ENCODE measurements at places on chromosomes 13 and 19.

DNA sequence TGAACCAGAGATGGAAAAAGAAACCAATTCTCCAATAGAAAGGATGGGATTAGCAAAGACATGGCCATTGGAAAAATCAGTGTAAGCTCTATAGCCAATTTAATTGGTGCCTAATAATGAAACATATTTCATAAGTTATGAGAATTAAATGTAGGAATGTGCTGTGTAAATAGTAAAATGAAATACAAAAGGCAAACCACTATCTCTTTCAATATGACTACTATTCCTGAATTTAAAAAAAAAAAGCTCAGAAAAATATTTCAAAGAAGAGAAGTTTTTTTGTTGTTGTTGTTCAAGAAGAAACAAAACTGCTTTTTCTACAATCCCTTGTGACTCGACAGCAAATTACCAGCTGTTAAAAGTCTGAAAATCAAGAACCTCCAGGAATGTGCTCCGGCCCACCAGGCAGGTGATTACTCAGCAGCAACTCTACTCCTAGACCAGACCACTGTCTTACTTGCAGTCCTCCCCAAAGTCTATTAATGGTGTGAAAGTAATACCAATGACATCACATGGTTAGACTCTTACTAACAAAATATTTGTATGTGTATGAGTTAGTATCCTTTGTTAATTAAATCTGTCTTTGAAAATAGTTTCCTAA is 362.4 kb downstream of the KCTD12 start:
- DNase-seq: no peak

GRCh38 chr13:78198419-78198818 is 279.8 kb upstream of the EDNRB start:
- no peak for DNase-seq

GRCh38 chr13:50543782-50544181 is 299.7 kb downstream of the DLEU7 start:
- no peak for DNase-seq

DNA sequence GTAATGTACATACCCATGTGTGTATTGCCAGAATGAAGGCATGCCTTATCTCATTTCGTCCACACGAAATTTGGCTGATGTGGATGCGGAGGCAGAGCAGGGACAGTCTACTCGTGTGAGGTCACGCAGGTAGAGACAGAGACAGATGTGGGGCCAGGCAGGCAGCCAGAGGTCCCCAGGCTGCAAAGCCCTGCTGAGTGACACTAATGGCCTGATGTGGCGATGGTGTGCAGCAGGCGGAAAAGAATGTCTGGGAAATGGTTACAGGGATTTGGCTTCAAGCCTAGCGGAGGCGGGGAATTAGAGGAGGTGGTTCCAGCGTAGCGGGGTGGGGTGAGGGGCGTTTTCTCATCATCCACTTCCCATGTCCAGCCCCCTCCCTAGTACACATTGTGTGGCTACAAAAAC is 4.2 kb upstream of the IZUMO2 start:
- DNase-seq: no peak

DNA sequence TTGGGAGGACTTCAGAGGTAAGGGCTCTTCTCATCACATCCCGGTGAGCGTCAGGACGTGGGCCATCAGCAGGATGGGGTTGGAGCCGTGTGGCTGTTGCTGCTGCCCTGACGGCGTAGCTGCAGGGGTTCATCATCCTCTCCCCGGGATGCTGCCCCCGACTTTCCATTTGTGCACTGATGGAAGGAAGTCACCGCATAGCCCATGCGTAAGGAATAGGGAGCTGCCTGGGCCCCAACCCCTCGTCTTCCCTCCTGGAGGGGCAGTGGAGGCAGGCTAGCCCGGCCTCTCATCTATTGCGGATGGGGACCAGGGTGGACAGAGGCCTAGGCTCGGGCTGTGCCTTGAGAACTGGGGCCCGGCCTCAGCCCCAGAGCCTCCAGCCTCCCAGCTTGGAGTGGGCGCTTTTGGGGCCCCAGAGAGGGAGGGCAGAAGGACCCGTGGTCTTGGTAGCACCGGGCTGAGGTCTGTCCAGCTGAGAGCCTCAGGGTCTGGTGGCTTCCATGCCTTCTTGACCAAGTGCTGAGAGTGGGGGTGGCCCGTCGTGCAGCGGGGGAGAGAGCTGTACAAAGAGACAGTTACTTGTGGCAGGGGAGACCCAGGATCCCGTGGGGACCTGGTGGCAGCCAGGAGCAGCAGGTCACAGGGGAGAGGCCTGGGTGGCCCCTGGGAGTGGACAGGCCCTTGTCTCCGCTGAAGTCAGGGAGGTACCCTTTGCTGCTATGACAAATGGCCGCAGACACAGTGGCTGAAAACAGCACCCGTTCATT is 44.0 kb downstream of the KDM4B start:
- no peak for DNase-seq

DNA sequence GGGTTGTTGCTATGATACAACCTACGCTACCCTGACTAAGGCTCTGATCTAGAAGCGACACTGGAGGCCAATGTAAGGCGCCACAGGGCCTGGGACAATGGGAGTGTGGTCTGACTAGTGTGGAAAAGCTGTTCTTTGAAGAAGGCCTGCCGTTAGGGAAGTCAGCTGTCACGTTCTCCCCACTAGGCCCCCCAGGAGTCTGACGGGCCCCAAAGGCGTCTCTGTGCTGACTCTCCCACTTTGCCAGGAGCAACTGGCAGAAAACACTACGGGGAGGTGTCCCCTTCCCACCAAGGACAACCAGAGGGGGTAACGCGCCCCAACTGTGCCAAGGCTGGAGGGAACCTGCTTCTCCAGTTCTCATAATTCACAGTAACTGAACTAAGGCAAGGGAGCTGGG is 25.3 kb upstream of the EIF3G start:
- DNase-seq: no peak

DNA sequence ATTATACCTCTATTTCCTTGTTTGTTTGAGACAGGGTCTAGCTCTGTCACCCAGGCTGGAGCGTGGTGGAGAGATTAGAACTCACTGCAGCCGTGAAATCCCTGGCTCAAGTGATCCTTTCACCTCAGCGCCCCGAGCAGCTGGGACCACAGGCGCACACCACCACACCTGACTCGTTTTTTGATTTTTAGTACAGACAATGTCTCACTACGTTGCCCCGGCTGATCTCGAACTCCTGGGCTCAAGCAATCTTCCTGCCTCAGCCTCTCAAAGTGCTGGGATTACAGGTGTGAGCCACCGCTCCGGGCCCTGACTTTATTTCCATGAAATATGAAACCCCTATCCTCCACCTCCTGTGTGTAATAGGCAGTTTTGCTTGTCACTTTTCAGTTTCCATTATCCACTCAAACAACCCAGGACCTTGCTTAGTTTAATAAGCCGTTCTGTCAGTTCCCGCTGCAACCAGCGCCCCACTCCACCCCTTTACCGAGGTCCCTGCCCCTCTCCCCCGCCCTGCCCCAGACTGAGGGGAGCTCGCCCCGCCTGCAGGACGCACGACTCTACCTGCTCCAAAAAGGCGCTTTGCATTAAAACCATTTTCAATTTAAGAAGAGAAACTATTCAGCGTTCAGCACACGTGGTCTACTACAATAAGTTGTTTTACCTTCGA is 16.9 kb downstream of the ZNF816 start:
- no peak for DNase-seq

GRCh38 chr19:43735957-43736356 is 18.8 kb downstream of the SMG9 start:
- DNase-seq: no peak

- no peak for DNase-seq
These were observed 1.4 kb downstream of the ARHGEF18 start for GRCh38 chr19:7349961-7350711.

- DNase-seq: no peak
These were observed 5.5 kb downstream of the MAB21L1 start for GRCh38 chr13:35470671-35471661.

GRCh38 chr19:4768934-4769777 is 22.4 kb upstream of the FEM1A start:
- DNase-seq: peak; percentile 98

GRCh38 chr13:108082481-108082880 is 132.9 kb downstream of the LIG4 start:
- DNase-seq: no peak

DNA sequence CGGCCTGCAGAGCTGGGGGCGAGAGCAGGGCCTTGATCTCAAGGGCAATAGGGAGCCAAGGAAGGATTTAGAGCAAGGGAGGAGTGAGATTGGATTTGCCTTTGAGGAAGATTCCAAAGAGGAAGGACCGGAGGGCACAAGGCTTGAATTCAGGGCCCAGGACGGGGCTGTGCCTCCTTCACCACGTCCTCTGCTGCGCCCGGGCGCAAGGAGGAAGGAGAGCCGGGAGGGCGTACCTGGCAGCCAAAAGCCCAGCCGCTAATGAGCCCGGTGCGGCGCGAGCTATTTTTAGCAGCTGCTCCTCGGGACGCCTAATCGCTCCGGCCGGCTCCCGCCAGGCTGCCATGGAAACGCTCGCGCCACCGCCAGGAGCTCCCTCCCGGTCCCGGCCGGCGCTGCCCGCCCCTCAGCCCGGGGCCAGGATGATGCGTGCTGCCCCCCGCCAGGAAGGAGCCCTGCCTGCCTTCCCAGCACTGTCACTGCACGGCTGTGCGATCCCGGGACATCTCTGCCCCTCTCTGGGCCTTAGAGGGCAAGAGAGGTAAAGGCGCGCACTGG is 31.3 kb downstream of the TINCR start:
- no peak for DNase-seq

GRCh38 chr13:49550942-49551644 is 34.3 kb downstream of the RCBTB1 start:
- peak; percentile 82 for DNase-seq

DNA sequence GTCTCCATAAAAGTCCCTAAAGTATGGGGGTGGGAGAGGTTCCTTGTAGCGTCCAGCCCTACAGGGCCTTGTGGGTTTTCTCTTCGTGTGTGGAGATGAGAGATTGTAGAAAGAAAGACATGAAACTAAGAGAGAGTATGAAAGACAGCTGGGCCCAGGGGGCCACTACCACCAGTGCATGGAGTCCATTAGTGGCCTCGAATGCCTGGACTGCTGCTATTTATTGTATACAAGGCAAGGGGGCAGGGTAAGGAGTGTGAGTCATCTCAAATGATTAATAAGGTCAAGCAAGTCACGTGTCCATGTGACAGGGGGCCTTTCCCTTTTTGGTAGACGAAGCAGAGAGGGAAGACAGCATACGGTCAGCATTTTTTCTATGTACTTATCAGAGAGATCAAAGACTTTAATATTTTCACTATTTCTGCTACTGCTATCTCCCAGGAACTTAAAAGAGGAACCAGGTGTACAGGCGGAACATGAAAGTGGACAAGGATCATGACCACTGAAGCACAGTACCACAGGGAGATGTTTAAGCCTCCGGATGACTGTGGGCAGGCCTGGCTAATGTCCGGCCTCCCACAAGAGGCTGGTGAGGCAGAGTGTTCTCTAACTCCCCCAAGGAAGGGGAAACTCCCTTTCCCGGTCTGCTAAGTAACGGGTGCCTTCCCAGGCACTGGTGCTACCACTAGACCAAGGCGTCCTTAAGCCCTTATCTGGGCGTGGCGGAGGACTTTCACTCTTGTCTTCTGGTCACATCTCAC is 25.5 kb downstream of the FGF21 start:
- peak; percentile 95 for DNase-seq

DNA sequence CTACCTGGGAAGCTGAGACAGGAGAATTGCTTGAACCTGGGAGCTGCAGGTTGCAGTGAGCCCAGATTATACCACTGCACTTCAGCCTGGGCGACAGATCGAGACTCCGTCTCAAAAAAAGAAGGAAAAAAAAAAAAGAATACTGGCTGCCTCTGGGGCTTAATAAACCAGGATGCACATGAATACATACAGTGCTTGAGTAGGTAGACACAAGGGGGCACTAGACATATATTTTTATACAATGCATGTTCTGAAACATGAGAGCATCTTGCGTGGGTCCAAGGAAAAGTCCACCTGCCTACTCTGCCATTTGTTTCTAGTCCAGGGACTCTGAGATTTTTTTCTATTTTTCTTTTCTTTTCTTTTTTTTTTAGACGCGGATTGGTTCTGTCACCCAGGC is 31.2 kb downstream of the KEAP1 start:
- peak; percentile 88 for DNase-seq

DNA sequence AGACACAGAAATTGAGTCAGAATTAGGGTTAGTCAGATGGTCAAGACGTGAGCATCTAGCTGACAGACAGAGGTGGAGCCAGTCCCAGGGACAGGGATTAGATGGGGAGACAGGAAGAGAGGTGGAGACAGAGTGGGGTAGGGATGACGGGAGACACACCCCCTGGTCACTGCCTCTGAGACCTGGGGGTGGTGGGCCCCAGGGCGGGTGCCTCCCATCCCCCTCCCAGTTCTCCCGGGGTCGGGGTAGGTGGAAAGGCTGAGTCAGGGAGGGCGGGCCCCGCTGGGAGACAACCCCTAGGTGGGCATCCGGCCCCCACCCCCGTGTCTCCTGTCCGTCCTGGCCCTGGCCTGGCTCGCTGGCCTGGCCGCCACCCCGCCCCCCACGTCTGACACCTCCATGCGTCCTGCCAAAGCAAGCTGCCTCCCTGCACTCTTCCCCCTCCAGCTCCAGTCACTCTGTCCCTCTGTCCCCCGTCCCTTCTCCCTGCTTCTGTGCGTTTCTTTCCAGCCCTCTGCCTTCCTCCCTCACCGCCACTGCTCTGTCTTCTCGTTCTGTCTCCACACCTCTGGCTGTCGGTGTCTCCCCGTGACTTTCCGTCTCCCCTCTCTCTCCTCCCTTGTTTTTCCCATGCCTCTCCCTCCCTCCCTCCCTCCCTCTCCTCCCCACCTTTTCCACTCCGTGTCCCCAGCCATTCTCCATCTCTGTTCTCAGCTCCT is 15.1 kb downstream of the CCDC97 start:
- peak; percentile 50 for DNase-seq

- no peak for DNase-seq
These were observed 338.1 kb upstream of the PCDH9 start for GRCh38 chr13:67568205-67568604.

DNA sequence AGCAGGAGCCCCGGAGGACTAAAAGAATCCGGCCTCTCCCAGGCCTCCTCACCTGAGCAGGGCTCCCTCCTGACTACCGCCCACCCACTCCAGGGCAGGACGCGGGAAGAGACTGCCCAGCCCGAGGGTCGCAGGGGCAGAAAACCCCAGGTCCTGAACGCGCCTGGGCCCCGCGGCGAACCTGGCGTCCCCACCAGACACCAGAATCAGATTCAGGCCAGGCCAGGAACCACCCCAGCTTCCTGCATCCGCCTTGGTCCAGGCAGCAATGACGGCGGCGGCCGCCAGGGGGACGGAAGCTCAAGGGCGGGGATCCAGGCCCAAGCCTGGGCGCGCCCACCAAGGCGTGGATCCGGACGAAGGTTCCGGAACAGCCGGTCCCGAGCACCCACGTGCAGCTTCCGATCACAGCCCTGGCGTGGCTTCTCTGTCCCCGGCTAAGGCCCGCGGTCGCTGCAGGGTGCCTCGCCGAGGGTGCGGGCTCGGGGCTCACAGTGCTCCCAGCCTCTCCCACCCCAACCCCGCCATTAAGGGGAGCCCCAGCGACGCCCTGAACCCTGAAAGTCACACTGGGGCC is 3.6 kb downstream of the LGALS7 start:
- DNase-seq: peak; percentile 51

GRCh38 chr13:101127741-101128353 is 288.5 kb downstream of the NALCN start:
- peak; percentile 69 for DNase-seq

GRCh38 chr13:20525144-20525600 is 485 bp downstream of the CRYL1 start:
- no peak for DNase-seq

- DNase-seq: no peak
These were observed 167.1 kb downstream of the LMO7 start for GRCh38 chr13:75803164-75803611.

Data from OCI-M1 (cell line).